PC-9 (cell line): ENCODE measurements at places on chromosomes 7 and 10. TPM values are rescaled to one million over a fixed set of nuclear protein-coding genes. Genes with fewer than 3 reads are reported as not detected.

The ZNF33A gene
- 19.5 and 27.5 TPM in 2 replicates for total RNA-seq

GRCh38 chr10:44911081-44911540 is at the start of gene TMEM72:
Gene TMEM72 (plus strand): TSS chr10:44911337. CDS start chr10:44911513, 176 bp downstream.
- peaks cover 85% of the 10 kb centered on the region for H3K27me3 ChIP-seq
- no peaks in the 10 kb centered on the region for H3K4me1 ChIP-seq
- H3K36me3 ChIP-seq: no peaks in the 10 kb centered on the region

The LRRN3 gene
- not detected in 2 replicates for total RNA-seq

DNA sequence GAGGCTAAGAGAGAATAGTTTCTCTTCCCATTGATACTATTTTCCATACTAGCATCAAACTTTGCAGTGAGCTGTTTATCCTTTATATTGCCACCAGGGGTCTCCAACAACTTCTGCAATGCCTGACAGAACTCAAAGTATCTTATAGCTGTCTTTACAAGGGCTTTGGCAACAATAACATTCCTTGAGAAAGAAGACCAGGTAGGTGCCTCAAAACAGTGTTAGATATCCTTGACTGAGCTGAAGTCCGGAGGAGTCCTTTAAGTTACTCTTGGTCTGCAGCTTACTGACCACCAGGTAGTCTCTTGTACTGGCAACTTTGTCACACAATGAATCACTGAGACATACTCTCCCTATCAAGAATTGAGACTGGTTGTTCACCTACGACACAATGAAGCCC is 30.0 kb upstream of the TES start:
- no peak overlapping the region for H3K4me3 ChIP-seq
- H3K27ac ChIP-seq: no peak overlapping the region
- H3K27me3 ChIP-seq: no peaks in the 10 kb centered on the region
- peak; percentile 49 for DNase-seq
- no peaks in the 10 kb centered on the region for H3K36me3 ChIP-seq

DNA sequence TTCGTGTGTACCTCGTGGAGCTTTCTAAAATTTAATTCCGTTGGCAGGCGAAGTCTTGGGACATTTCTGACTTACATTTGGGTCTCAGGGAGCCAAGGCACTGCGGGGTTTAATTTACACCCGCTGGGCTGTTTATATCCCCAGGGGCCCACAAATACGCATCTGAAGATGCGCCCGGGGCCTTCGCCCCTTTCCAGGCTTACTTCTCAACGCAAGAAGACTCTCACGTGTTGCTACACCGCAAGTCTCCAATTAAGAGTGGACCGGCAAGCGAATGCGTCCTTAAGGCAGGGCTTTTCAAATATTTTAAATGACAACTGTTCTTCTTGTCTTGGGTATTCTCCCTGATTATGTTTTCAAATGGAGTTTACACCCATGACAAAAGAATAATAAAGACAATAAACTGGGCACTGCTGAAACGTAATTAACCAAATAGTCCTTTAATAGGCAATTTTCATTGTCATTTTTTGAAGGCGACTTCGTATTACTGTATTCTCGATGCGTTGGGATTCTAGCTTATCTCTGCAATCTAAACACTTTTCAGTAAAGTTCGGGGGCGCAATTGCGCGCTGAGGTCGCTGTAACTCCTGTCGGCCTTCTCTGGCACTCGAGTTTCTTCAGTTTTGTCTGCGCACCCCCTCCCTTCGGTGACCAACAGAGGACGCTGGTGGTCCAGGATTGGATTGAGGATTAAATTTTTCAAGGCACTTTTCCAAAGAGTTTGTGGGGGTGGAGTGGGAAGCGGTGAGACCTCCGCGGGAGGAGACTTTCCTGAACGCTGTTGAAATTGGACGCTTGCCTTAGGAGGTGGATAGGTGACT is 837 bp upstream of the IGFBP3 start:
- H3K4me1 ChIP-seq: peaks cover 48% of the 10 kb centered on the region
- H3K36me3 ChIP-seq: peaks cover 1% of the 10 kb centered on the region; the same call in 1 of the 2 replicates
- no peak overlapping the region for H3K27ac ChIP-seq
- DNase-seq: no peak
- no peak overlapping the region; the same call in 1 of the 2 replicates for H3K4me3 ChIP-seq

DNA sequence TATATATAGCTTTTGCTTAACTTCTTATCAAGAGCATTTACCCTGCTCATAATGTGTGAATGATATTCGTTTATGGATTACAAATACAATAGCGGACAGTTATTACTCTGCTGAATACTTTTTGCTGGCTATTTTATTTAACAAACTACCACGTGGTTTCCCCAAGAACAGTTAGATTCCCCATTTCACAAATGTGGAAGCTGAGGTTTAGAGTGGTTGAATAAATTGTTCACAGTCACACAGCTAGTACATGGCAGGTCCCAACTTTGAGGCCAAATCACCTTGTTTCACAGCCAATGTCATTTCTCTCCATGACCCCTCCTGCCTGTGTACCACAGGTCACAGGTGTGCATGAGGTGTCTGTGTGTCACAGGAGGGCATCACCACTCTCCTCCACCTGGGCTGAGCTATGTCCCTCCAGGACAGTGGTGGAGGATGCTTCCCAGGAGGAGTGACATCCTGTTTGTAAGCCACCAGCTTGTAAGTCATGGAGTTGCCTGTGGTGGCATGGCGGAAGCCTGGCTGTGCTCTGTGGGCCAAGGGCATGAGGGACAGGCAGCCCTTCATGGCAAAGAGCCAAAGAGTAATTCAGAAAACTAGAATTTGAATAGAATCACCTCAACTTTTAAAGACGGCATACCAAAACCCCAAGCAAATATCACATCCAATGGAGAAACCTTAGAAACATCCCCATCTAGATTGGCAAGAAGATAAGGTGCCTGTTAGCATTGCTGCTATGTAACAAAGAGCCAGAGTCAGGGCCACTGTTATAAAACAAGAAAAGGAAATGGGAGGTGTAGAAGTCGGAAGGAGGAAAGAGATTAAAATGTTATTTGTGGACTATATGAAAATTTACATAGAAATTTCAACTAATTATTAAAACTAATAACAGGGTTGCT is 51.9 kb downstream of the AOC1 start:
- H3K36me3 ChIP-seq: no peaks in the 10 kb centered on the region
- H3K4me1 ChIP-seq: no peaks in the 10 kb centered on the region
- no peak for DNase-seq
- H3K27ac ChIP-seq: no peak overlapping the region
- H3K27me3 ChIP-seq: peaks cover 57% of the 10 kb centered on the region
